ENCODE measurements at places on chromosomes 3 and 15.

DNA sequence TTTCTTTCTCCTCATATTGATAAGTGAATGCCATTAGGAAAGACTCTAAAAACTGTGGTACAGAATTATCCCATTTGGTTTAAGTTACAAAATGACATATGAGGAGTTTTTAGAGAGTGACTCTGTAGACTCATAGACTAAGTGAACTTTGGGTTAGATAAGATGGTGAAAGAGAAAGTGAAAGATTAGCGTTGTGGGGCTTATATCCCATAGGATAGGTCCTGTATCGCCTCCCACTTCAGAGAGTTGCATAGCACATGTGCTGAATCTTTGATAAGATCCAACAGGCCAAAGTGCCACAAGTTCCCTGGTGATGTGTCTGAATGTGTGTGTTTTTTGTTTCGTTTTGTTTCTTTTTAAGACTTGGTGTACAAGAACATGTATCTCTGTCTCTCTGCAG lies 666.9 kb downstream of the MECOM start:
- no peak for DNase-seq

DNA sequence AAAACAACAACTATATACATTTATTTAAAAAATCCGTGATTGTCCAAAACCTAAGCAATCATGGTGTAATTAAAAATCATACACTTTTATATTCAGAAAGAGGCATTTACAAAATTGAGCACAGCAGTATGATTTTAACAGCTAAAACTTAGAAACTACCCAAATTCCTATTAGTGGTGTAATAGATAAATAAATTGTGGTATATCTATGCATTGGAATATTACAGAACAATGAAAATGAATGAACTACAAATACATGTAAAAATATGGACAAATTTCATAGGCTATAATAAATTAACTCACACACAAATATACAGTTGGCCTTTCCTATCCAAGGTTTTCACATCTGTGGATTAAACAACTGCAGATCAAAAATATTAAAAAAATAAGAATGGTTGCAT lies 700.5 kb upstream of the ARPP21 start:
- DNase-seq, result no peak

DNA sequence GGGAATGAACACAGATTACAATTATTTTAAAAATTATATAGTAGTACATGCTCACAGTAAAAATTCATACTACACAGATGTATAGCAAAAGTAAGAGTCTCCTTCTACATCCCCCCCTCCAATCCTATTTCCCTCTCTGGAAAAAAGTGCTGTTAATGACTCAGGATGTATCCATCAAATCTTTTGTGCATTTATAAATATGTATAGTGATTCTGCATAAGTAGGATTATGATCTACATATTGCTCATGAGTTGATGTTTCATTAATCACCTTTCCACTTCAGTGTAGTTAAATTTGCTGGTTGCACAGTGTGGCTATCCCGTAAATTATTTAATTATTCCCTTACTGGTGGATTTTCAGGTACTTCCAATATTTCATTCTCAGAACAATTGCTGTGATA lies 25.3 kb downstream of the ARL14 start:
- DNase-seq, result no peak

DNA sequence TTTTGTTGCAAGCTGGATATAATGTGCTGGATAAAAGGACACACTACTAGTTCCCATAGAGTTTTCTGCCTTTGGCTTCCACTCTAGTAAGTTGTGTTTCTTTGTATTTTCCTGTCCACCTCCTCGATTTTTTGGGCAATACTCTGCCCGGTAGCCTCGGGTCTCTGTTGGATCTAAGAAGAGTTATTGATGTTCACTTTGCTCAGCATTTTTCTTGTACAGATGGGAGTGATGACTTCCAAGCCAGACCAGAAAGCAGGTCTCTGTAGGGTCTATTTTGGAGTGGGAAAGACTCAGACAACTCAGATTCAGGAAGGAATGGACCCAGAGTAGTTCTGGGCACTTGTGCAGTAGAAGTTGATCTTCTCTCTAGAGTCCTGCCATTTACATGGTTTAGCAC lies 36.0 kb upstream of the PRTG start:
- no peak for DNase-seq

GRCh38 chr3:143749926-143750325 lies 98.3 kb downstream of the SLC9A9 start:
- DNase-seq, result no peak
